Left ventricle myocardium superior (tissue), 1 donor: ENCODE measurements at places on chromosomes 7 and 10. TPM values are rescaled to one million over a fixed set of nuclear protein-coding genes. Genes with fewer than 3 reads are reported as not detected.

- no peak for DNase-seq
These were observed 103.9 kb downstream of the CUBN start for GRCh38 chr10:17025444-17026295.

DNA sequence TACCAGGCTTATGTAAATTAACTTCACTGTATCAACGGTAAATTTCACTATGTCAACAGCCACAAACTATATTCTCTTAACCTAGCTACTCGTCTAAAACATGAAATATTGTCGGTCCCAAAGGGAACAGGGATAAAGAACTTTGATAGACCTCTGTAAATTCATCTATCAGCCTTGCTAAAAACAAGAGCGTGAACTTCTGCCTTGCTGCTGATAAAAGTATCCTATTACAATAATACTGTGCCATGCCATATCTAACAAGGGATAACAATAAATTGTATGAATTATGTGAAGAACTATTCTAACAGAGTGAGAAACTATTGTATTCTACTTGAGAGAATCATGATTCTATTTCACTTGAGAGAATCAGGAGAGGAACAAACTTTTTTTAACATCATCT, 117.2 kb downstream of the CNOT4 start:
- no peak for DNase-seq

DNA sequence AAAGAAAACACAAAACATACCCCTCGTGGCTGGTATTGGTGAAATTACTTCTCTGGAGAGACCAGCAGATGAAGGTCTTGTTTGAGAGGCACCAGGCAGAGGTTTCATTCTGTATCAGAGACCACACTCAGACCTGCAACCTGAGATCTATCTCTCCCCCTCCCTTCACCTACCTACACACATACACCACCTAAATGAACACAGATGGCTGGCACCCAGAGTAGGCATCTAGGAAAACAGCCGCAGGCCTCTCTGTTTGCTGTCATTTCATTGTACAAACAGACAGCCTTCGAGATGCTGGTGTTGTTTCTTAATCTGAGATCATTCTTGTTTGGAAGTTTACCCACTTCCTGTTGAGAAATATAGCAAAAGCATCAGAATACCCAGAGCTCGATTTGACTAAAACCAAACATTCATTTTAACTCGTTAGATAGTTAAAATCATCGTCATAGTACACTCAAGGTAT, 173.9 kb upstream of the SLC25A13 start:
- no peak for DNase-seq

DNA sequence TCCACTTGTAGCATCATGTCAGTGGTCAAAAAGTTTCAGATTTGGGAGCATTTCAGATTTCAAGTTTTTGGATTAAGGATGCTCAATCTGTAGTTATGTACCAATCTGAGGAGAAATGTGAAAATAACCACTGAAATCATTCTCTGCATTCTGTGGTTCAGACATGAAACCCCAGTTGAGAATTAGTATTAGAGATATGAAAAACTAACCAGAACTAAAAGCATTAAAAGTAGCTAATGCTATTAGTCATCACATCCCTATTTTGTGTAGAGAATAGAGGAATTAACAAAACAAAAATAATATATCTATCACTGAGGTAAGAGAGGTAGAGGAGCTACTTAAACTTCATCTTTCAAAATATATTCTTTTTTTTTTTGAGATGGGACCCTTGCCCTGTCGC, 28.0 kb downstream of the MICU1 start:
- DNase-seq = no peak

DNA sequence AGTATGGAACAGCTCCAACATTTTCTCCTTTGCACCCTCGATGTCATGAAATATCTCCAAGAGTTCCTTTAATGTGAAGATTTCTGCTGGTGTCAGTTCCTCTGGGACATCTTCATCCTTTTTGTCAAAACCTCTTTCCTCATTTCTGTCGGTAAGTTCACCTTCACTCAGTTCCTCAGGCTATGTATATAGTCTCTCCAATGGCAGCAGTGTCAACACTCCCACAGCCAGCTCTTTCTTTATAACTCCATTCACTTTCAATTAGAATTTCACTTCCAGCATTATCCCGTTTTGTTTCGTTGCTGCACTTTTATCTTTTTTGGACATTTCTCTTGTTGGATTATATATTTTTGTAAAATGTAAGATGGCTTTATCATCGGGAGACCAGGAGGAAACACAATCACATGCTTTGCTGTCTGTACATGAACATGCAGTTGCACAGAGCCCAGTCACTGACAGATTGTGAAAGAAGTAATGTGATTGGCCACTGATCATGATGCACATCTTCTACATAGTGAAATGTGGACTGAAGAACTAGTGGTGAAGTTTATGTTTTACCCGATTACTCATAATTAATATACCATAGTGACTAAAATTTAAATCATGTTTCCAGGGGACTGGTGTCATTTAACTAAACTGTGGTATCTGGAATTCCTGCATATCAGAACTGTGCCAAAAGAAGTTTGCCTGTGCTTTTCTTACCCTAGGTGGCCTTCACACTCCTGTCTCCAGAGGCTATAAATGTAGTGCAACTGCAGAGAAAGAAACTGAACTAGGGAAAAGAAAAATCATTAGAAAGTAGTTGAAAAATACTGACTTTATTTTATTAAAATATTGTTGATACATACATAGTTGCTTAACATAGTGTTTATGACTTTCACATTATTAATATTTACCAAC, 289.6 kb downstream of the PPP1R3A start:
- no peak for DNase-seq

- DNase-seq = no peak
These were observed 35.3 kb downstream of the INPP5F start for GRCh38 chr10:119761106-119761505.

- no peak for DNase-seq
These were observed 26.2 kb upstream of the AOAH start for GRCh38 chr7:36750451-36750850.

DNA sequence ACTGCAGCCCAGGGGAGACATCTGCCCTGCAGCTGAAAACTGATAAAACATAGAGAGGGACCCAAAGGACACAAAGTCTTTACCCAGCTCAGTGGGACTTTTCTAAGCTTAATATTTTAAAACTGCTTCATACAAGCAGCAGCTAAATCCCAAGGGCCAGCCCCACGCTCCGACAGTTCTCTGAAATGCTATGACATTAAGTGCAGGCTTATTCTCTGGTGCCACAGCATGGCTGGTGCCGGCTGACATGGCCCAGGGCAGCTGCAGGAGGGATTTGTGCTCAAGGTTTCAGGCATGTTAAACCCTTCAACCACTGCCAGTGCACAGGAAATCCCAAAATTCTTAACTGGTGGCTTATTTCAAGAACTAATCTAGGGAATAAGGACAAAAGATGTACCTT, 170.9 kb downstream of the PARD3 start:
- DNase-seq = no peak

DNA sequence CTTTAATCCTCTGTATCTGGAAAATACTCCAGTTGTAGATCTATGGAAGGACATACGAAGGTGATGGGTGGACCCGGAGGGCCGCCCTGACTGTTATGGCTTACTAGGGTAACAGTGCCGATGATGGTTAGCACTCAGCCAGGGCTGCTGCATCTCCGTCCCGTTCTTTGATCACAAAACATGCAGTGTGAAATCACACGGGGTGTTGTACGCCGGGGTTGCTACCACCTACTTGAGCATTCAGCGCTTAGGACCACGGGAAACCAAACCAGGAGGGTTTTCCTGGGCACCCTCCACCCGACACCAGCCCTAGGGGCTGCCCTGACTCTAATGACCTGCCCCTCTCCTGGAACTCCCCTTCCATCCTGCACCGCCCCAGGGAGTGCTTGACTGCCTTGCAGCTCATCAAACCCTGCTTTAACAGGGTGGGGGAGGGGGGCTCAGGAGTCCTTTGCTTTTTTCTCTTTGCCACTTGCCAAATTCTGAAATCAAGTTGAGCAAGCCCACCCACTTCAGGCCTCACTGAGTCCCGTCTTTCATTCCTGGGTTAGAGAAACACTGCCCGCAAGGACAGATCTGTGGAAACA, 20.4 kb downstream of the ZNF775 start:
- no peak for DNase-seq

The HOXA2 gene
- 0.12 TPM for total RNA-seq

The ATP6V0A4 gene
- not detected for total RNA-seq

The IGF2BP3 gene
- not detected for total RNA-seq

The LAMB1 gene
- 56.1 TPM for total RNA-seq

The TAS2R41 gene
- total RNA-seq = not detected

The CREB5 gene
- total RNA-seq = 4.5 TPM

The ICA1 gene
- total RNA-seq = 51.0 TPM

The TMEM176A gene
- 30.1 TPM for total RNA-seq

The MEIG1 gene
- total RNA-seq = not detected

The TWIST1 gene
- total RNA-seq = 1.3 TPM

The OGDHL gene
- 4.1 TPM for total RNA-seq

The VSTM2A gene
- not detected for total RNA-seq
